ENCODE measurements at places on chromosomes 4 and X. TPM values are rescaled to one million over a fixed set of nuclear protein-coding genes. Genes with fewer than 3 reads are reported as not detected.

DNA sequence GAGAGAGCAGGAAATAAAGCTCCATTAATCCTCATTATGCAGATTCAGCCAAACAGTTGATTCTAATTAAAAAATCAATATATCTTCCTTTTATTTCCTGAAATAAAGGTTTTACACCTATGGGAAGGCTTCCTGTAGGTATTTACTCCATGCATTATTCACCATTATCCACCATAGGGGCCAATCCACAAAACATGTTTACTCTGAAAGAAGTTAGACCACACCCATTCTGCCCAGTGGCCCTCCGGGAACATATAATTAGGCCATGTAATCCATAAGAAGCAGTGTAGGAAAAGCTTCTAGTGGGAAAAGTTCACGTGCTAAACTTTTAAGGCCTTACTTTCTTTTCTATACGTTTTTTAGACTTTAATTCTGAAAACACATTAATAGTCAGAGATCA is 57.7 kb downstream of the SAT1 start:
- DNase-seq: no peak

DNA sequence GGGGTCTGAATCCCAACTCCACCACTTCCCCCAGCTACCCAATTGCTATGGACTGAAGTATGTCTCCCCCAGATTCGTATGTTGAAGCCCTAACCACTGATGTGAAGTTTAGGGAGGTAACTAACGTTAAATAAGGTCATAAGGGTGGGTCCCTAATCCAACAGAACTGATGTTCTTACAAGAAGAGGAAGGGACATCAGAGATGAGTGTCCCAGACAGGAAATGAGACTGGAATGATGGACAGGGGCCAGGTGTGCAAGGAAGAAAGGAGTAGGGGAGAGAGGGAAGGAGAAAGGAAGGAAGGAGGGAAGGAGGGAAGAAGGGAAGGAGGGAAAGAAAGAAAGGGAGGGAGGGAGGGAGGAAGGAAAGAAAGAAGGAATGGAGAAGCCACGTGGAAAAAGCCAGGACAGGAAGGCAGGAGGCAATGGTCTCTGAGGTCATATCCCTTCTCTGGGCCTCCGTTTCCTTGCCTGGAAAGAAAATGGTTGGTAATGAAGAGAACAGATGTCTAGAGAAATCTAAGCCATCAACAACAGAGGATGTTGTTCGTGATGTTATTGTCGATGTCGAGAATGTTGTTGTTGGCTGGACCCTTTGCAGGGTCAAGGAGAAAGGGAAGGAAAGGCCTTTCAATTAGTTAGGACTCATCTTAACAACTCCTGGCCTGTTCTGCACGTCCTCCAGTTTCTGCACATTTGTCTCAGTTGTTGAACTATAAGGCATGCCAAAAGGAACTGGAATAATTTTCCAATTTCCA is 59.0 kb upstream of the FGFBP2 start:
- no peak for DNase-seq

GRCh38 chr4:152705903-152706302 is 26.1 kb upstream of the TMEM154 start:
- no peak for DNase-seq

DNA sequence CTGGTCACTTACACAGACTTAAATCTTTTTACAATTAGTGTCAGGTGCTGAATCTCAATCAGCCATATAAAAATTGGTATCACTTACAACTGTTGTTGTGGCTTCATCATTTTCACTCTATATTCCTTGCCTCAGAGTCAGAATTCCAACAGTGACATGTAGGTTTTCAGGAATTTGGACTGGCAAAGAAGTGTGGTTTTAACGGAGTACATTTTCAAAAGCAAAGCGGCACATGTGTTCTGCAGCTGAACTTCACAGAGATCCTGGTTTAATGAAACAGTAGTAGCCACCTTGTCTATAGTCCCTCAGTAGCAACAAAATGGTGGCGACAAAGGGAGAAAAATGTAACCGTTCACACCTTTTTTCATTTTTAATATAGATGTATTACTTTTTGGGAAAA is 486.6 kb downstream of the FAT4 start:
- no peak for DNase-seq

GRCh38 chr4:60891947-60892346 is 308.2 kb upstream of the ADGRL3 start:
- DNase-seq: no peak

GRCh38 chrX:24080704-24081103 is 25.9 kb downstream of the EIF2S3 start:
- DNase-seq: no peak

GRCh38 chr4:84496706-84497503 is 2.2 kb downstream of the NKX6-1 start:
- no peak for DNase-seq

- DNase-seq: no peak
Measured at GRCh38 chr4:88230461-88230891, 53.9 kb downstream of the PPM1K start.

DNA sequence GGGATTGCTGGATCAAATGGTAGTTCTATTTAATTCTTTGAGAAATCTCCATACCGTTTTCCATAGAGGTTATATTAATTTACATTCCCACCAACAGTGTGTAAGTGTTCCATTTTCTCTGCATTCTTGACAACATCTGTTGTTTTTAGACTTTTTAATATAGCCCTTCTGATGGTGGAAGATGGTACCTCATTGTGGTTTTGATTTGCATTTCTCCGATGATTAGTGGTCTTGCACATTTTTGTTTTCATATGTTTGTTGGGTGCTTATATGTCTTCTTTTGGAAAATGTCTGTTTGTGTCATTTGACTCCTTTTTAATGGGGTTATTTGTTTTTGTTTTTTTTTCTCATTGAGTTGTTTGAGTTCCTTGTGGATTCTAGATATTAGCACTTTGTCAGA is 75.3 kb upstream of the PUDP start:
- DNase-seq: no peak

- no peak for DNase-seq
Measured at GRCh38 chrX:129609395-129609794, 45.4 kb downstream of the APLN start.

- DNase-seq: no peak
Measured at GRCh38 chrX:151818828-151819227, 84.3 kb downstream of the CNGA2 start.

DNA sequence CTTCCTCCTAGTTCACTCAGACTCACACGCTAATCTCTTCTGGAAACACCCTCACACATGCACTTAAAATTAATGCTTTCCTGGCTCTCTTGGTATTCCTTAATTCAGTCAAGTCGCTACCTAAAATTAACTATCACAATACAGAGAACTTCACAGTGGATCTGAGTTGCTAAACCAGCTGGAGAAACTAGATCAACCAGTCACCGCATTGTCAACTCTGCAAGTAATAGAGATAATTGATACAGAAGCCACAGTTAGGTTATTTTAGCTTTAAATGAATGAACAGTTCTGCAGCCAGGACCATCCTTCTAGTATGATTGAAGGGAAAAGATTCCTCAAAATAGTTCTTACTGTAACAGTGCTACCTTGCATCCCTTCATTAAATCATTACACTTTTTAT is 6.0 kb upstream of the TBC1D9 start:
- no peak for DNase-seq

- no peak for DNase-seq
Measured at GRCh38 chr4:101067383-101067782, 279.9 kb downstream of the PPP3CA start.

GRCh38 chrX:10518073-10518472 is 102.3 kb downstream of the MID1 start:
- no peak for DNase-seq

GRCh38 chr4:168514249-168514852 is 17.5 kb downstream of the PALLD start:
- no peak for DNase-seq

DNA sequence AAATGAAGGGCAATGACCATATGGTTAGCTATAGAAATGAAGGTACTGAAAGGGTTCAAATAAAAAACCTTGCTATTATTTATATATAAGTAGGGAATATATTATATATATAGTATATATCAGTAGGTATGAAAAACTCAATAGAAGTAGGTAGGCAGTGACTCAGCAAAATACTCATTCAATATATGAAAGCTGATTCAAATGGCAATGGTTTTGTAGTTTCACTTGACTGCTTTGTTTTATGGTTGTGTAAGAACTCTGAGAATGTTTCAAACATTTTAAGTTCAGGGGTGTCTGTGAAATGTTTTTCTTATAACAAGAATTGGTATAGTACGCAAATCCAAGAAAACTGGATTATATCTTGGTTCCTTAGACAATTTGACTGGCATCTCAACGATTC is 4.1 kb downstream of the ZNF280C start:
- DNase-seq: no peak

- no peak for DNase-seq
Measured at GRCh38 chr4:7636240-7636508, 201.4 kb upstream of the PSAPL1 start.

DNA sequence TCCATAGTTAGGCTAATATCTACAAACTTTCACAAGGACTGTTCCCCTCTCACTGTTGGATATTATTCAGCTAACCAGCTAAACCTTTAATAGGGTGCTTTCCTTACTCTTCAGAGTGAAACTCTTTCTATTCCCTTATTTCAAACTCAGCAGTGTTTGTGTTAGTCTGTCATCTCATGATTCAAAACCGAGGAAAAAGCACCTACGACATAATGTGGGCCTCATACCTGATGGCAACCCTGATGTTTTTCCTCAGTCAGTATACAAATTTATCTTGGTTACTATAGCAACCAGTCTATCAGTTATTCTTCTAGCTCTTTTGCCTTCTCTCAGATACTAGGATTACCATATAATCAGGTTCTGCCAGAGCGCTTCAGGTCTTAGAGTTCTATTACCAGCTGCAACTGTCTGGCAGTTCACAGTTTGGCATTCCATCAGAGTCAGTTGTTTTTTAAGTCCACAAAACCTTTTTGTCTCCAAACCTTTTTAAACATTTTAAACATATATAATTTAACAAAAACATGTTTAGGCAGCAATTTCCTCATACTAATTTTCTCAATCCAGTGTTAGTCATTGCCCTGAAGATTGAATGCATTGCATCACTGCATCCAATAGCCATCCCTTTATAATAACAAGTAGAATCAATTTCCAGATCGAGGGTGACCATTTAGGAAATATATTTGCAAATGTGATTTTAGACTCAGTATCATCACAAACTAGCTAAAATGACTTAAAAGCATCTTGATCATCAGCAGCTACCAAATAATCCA is 7.4 kb downstream of the WDR44 start:
- DNase-seq: no peak

GRCh38 chrX:103439161-103439560 is 62.8 kb downstream of the BEX3 start:
- DNase-seq: no peak

- no peak for DNase-seq
Measured at GRCh38 chr4:110970642-110971041, 347.8 kb upstream of the PITX2 start.

DNA sequence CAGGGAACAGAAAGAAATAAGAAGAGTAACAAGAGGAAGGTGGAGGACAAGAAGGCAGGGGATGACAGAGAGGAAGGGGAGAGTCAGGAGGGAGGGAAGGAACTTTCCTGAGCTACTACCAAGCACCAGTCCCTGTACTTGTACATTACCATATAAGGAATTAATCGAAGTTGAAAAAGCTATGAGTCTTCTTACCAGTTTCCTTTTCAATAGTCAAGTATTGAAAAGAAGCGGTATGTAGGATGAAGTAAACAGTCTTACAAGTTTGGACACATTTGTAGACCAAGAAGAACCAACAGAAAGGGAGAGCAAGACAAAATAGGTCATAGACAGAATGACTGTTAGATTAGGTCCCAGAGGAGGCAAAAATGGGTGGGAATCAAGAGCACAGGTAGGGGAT is 629.7 kb upstream of the DIPK2B start:
- no peak for DNase-seq

GRCh38 chrX:70439016-70439415 is 5.6 kb upstream of the DLG3 start:
- DNase-seq: no peak

DNA sequence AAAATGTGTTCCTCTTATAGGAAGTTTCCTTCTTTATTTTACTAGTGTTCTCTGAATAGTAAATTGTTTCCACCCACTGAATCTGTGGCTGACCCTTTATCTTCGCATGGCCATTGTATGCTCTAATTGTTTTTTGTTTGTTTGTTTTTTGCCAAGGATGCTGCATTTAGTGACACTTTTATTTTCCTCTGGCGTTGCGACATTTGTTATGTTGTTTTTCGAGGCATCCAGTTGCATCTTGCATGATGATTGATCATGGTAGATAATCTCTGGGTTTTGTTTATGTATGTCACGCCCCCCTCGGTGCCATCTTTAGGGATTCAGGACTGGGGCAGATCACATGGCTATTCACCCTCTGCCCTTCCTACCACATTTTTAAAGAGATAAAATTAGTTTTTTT is 2.2 kb downstream of the NMU start:
- DNase-seq: no peak

- DNase-seq: no peak
Measured at GRCh38 chrX:43706786-43707370, 50.8 kb downstream of the MAOA start.

DNA sequence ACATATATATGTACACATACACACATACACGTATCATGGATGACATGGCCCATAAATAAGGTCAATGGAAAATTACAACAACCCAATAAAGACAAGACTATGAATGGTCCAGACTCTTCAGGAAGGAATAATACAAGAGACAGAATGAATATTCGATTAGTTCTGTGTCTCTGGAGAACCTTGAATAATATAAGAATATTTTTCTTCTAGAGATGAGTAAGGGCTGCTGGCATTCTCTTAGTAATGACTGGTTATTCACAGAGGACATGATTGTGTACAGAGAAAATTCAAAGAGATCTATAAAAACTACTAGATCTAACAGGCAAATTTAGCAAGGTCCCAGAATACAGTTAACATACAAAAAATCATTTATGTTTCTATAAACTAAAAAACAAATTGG is 23.3 kb downstream of the SPIN4 start:
- no peak for DNase-seq

GRCh38 chr4:51843309-51844152 is 578 bp downstream of the DCUN1D4 start:
- peak; percentile 75 for DNase-seq

GRCh38 chr4:37678624-37679023 is 7.6 kb downstream of the RELL1 start:
- DNase-seq: no peak

GRCh38 chr4:8285976-8286718 is 16.6 kb downstream of the HTRA3 start:
- no peak for DNase-seq

GRCh38 chr4:62145276-62145675 is 945.1 kb downstream of the ADGRL3 start:
- no peak for DNase-seq

GRCh38 chrX:43141885-43142284 is 363.9 kb upstream of the PPP1R2C start:
- no peak for DNase-seq

- no peak for DNase-seq
Measured at GRCh38 chr4:156933633-156934258, 37.9 kb downstream of the PDGFC start.

Gene PPP2R2C
- 32.0 TPM for total RNA-seq

Gene GABRB1
- total RNA-seq: 1.5 TPM

Gene HSFX3
- total RNA-seq: not detected

Gene ARMCX2
- total RNA-seq: 47.1 TPM

Gene C4orf36
- 4.8 TPM for total RNA-seq

Gene TCEAL5
- not detected for total RNA-seq

Gene TMPRSS11E
- not detected for total RNA-seq

Gene SYN1
- not detected for total RNA-seq

Gene OPN1MW
- not detected for total RNA-seq

Gene XPNPEP2
- 4.6 TPM for total RNA-seq

Gene KCNIP4
- total RNA-seq: 1.3 TPM

Gene PLK4
- total RNA-seq: not detected

Gene RAB40AL
- total RNA-seq: 2.9 TPM

Gene CPEB2
- 19.5 TPM for total RNA-seq
